Stimulated activated CD4-positive, alpha-beta T cell treated with anti-CD3 and anti-CD28 coated beads, Interleukin-2, amount 100 ng/mL, for 24 hours (primary cell): ENCODE measurements at places on chromosomes 12 and 14.

- DNase-seq: no peak
Observed at GRCh38 chr12:67968725-67969124, 20.5 kb upstream of the IFNG-AS1 start.

GRCh38 chr12:102454808-102455760 is 25.3 kb downstream of the IGF1 start:
- DNase-seq: no peak

DNA sequence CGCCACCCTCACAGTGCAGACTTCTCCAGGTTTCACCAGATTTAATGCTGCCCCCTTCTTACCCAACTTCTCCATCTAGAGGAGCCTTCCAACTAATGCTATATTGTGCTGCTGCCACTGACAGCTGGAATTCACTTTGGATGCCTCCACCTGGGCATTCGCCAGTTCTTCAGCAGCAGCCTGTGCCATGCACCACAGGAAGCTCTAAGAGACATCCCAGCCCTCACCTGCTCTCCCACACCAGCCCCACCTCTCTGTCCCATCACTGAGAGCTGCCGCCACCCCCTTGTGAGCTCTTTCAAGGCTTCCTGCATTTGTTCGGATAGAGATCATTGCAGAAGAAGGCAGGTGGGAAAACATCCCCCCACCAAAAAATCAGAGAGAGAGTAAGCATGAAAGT is 4.6 kb upstream of the KRT2 start:
- DNase-seq: no peak

- DNase-seq: no peak
Observed at GRCh38 chr14:54098536-54098935, 141.9 kb upstream of the BMP4 start.

- DNase-seq: no peak
Observed at GRCh38 chr14:70611216-70611615, 10.8 kb upstream of the MED6 start.
